ENCODE measurements at places on chromosomes 3 and 15.

- DNase-seq: no peak
Observed at GRCh38 chr3:73603762-73604171, 21.0 kb downstream of the PDZRN3 start.

- no peak for DNase-seq
Observed at GRCh38 chr3:72088486-72089025, 303.6 kb upstream of the PROK2 start.

DNA sequence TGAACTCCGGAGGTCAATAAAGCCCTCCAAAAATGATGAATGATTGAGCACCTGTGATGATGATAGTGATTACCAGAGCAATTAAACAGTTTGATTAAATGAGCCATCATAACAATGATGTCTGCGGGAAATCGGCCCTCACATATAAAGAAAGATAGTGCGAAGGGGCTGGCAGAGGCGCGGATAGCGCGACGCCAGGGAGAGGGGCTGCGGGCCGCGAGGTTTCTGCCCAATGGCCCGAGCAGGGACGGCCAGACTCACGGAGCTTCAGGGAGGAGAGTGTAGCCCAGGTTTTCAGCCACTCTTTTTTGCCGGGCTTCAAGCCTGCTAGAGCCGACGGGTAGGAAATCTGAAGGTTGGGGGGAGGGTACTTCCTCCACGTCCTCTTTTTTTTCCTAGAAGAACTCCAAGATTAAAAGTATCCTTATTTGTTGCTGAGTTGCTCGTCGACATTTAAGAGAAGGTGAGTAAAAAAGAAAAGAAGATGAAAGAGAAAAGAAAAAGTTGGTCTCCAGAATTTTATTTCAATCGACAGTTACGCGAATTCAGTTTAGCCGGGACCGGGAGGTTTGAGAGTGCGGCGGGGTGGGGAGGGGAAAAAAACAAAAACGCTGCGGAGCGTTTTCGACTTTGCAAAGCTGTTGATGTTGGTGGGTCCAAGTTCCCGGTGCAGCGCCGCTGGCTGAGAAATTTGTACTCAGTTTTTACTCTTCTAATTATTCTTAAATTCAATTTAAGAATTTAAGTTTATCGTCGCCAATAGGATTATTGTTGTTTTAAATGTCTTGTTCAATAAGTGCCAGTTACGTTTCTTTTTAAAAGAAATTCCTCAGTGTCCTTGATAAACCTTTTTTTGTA lies 2.2 kb upstream of the MEIS2 start:
- no peak for DNase-seq

DNA sequence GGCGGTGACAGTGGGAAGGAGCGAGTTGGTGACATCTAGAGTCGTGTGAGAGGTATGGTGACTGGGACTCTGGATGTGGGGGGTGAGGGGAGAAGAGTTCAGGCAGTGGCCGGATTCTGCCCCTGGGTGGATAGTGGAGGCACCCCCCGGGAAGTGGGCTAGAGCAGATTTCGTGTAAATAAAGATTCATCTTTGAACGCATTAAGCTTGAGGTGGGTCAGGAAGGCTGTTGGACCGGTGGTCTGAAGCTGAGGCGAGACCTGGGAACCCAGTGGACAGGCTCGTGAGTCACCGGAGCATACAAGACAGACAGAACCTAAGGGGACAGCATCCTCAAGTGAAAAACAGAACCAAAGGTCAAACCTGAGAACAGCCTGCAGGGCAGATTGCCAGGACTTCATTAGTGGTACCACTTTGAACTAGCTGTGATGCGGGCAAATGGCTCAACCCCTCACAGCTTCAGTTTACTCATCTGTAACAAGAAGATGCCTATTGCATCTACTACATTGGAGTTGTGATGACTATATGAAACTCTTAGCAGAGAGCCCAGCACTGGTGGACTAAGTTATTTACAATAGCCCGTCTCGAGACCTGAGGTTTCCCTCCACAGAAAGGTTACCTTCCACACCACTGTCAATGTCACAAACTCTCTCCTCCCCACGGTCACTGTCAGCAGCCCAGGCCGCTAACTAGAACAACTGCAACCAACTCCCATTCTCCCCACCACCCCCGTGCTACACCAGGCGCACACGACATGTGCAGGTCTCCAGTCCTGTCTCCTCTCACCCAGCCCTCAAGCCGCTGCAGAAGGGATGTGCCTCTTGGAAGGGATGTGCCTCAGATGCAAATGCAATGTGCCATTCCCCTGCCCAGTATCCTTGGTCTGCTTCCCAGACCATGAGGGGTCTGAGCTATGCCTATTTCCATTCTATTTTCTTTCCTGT lies 901 bp upstream of the CLN6 start:
- DNase-seq: no peak

DNA sequence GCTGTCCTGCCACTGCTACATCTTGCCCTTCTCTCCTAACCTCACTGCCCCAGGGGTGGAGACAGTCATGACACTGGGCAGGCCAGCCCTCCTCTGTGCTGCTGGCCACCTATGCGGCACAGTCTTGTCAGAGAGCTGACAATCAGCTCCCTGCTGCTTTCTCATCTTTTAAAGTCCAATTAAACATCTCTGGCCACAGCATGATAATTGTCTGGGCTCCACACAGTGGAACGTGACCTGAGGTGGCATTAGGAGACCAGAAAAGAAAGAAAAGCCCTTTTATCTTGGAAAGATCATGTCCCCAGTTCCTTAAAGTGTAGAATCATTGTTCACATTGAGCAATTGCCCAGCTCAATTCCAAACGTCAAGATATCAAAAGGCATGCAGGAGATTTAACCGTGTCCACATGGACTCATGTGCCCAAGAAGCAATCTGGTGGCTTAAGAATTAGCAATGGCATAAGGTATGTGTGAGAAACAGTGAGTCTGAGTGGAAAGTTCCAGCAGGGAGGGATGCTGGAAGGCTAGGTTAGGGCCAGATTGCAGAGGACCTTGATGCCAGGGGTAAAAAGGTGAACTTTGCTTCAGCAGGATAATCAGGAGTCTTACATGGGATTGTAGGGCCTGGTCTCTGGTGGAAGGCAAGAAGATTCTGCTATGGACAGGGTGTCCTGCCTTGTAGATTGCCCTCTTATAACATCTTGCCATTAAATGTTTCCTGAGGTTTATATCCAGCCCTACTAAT lies 15.3 kb upstream of the CACNA1D start:
- no peak for DNase-seq

DNA sequence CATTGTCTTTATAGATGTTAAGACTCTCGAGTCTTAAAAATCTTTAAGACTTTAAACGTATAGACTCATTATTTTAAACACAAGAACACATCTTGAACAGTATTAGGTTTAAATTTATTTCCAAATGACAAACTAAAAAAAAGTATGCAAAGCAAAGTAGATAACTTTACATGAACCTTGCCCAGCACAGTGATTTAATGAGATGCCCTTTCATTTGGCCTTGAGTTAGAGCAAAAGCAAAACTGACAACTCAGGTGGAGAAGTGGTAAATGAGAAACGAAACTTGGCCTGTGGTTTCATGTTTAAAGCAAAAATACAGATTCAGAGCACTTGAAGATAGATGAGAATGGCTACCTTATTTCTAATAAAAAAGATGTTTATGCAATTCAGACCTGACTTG lies 8.6 kb downstream of the GPR15 start:
- no peak for DNase-seq

DNA sequence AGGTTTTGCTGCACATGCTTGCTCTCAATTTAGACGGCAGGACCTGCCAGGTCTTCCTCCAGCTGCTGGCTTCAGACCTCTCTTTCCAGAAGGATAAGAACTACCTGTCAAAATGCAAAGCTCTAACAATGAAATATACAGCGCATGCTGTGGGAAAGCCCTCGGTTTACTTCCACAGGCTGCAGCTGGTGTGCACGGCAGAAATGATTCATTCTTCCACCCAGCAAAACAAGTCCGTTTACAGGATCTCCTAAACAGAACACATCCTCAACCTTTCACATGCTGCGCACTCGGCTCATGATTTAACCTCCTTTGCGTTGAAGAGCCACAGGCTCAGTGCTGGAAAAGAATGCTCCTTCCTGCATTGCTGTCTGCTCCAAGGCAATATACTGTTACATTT lies 92.4 kb upstream of the WNT5A start:
- no peak for DNase-seq

Measured in activated naive CD4-positive, alpha-beta T cell treated with Interleukin-2 at 50 U/mL for 16 hours (primary cell).